Neural cell (in vitro differentiated cells): ENCODE measurements at places on chromosomes 1 and 21. TPM values are rescaled to one million over a fixed set of nuclear protein-coding genes. Genes with fewer than 3 reads are reported as not detected.

The ST6GALNAC3 gene
- 2.8 and 3.6 TPM in 2 replicates for polyA plus RNA-seq

The MAEL gene
- not detected in 2 replicates for polyA plus RNA-seq

The ROR1 gene
- 0.27 TPM in 1 of 2 replicates, not detected in the other for polyA plus RNA-seq

The HAO2 gene
- polyA plus RNA-seq: not detected in 2 replicates

The TMPRSS3 gene
- 0.12 TPM in 1 of 2 replicates, not detected in the other for polyA plus RNA-seq

The GJB5 gene
- polyA plus RNA-seq: not detected in 2 replicates

The SHISA4 gene
- polyA plus RNA-seq: 1.5 and 1.9 TPM in 2 replicates

The B3GALT2 gene
- 12.3 and 12.4 TPM in 2 replicates for polyA plus RNA-seq

The SGIP1 gene
- polyA plus RNA-seq: 50.4 and 50.5 TPM in 2 replicates

The CD101 gene
- 1.4 and 2.3 TPM in 2 replicates for polyA plus RNA-seq

The RHCE gene
- 1.1 and 1.7 TPM in 2 replicates for polyA plus RNA-seq

The CHI3L2 gene
- polyA plus RNA-seq: not detected in 2 replicates

The OLFML3 gene
- not detected in 2 replicates for polyA plus RNA-seq

The KRTAP19-5 gene
- polyA plus RNA-seq: not detected in 2 replicates

The GBP6 gene
- polyA plus RNA-seq: not detected in 2 replicates

The MTFR1L gene
- 107 and 115 TPM in 2 replicates for polyA plus RNA-seq

The KRTAP10-5 gene
- not detected in 2 replicates for polyA plus RNA-seq

The WDR64 gene
- 0.21 TPM in 1 of 2 replicates, not detected in the other for polyA plus RNA-seq

The SPATA6 gene
- 2.6 and 3.2 TPM in 2 replicates for polyA plus RNA-seq

The OR10J1 gene
- not detected in 2 replicates for polyA plus RNA-seq

The ZNF670 gene
- polyA plus RNA-seq: 9.3 and 10.6 TPM in 2 replicates

The TEDDM1 gene
- polyA plus RNA-seq: not detected in 2 replicates

The HSF2BP gene
- 0.54 and 0.89 TPM in 2 replicates for polyA plus RNA-seq

The OR6N1 gene
- polyA plus RNA-seq: not detected in 2 replicates

The PGLYRP4 gene
- polyA plus RNA-seq: not detected in 2 replicates

The PLPPR5 gene
- polyA plus RNA-seq: 17.0 and 21.9 TPM in 2 replicates

The IL19 gene
- not detected in 2 replicates for polyA plus RNA-seq

The DCST1 gene
- polyA plus RNA-seq: not detected in 2 replicates

The RGS1 gene
- not detected in 2 replicates for polyA plus RNA-seq

The CLEC20A gene
- 0.78 TPM in 1 of 2 replicates, not detected in the other for polyA plus RNA-seq
